ENCODE measurements at places on chromosomes 16 and 17.
A peak's percentile ranks its signal among the peaks of the same experiment; 100 is the strongest.

DNA sequence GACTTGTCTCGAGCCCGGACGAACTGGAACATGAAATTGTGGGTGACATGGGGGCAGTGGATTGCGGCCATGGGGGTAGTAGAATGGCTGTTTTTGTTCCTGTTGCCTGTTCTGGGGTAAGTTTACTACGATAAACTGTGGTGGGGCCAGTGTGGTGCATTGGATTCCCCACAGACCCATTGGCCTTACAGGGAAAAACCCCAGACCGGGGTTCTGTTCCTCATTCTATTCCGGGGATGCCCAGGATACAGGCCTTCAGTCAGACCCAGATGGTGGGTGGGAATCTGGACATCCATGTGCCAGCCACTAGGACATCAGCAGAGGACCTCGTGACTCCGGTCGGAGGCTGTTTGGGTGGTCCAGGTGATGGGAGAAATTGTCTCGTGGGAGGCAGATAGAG lies 88.1 kb downstream of the ABCC1 start:
- no peak for DNase-seq

DNA sequence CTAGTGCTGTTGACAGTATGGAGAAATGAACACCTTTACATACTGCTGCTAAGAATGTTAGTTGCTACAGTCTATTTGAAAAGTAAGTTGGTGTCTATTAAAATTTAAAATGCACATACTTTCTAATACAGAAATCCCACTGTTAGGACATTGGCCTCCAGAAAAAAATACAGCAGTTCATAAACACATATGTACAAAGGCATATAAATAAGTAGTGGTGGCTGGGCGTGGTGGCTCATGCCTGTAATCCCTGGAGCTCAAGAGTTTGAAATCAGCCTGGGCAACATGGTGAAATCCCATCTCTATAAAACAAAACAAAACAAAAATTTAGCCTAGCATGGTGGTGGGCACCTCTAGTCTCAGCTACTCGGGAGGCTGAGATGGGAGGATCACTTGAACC lies 13.1 kb downstream of the DCAF7 start:
- DNase-seq: no peak

DNA sequence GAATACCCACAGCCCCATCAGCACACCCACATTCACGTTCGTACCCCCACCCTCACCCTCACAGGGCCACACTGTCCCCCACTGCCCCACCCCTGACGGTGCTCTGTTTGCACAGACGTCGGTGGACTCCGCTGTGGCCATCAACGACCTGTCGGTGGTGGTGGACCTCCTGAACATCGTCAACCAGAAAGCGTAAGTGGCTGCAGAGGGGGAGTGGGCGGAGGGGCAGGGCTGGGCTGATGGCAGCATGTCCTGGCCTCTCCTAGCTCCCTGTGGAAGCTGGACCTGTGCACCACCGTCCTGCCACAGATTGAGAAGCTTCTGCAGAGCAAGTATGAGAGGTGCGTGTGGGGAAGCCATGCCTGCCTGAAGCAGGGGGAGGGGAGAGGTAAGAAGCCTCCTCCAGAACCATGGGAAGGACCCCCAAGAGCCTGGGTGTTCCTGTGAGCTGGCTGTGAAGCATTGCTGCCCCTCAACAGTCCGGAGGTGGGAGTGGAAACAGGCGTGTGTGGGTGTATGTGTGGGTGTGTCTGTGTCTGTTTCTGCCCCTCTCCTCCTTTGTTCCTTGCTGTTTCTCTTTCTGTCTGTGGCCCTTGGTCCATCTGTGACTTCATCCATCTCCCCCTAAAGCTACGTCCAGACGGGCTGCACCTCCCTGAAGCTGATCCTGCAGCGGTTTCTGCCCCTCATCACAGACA lies 20.3 kb downstream of the KATNB1 start:
- DNase-seq: no peak

GRCh38 chr17:49101054-49101534 lies 31.5 kb upstream of the B4GALNT2 start:
- peak; percentile 70 for DNase-seq

GRCh38 chr17:6011206-6011605 lies 59.0 kb upstream of the WSCD1 start:
- no peak for DNase-seq

DNA sequence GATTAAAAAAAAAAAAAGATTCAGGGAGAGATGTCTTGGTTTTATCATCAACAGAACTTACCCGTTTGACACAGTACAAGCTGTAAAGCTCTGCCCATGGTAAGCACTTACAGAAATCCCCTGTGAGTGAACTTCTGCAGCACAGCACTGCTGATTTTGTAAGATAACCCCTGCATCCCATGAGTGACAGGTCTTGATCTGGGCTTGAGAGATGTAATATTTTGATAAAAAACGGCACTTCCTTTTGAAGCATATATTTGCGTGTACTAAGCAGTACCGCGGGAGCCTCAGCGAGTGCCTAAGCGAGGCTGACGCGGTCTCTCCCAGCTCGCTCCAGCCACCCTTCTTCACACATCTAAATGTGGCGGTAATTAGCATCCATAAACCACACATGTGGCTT lies 50.5 kb downstream of the IKZF3 start:
- no peak for DNase-seq

- DNase-seq: no peak
Observed at GRCh38 chr17:36722903-36723263, 121.5 kb downstream of the MRM1 start.

DNA sequence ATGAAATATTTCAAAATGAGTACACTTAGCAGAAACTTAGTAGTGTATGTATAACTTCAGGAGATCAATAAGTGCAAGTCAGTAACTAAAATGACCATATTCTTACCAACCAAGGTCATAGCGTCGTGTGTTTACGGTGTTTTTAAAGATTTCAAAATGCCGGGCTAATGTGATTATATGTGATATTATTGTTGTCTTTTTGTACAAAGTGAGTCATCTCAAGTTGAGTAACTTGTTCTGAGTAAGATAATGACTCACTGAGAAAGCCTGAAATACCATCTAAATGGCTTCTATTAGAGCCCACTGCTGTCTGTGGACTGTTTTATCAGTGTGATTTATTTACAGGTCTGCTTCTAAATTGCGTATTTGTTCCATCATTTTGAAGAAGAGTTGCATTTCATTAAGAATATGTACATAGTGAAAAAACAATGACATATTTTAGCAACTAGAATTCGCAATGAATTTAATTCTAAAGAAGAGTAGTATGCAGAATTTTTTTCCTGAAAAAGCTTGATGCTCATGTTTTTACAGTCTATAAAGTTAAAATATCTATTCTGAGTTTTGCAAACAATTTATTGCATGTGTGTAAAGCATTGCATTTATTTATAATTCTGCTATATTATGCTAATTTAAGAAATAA lies 12.7 kb downstream of the KRT12 start:
- no peak for DNase-seq

DNA sequence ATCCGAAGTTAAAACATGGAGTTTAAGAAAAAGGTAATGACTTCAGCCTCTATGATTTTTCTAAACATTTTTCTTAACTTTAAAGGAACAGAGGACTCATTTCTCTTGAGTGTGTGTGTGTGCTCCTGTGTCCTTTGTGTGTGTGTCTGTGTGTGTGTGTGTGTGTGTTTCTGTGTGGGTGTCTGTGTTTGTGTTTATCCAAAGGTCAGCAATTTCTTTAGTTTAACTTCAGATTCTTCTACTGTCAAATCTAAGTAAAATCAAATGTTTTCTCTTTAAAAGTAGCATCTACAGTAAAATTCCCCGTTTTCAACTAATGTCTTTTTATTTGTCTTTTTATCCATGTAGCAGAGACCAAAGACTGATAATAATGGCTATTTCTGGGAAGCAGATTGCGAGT lies 31.8 kb downstream of the HSBP1 start:
- DNase-seq: no peak

- no peak for DNase-seq
Observed at GRCh38 chr16:56777001-56777400, 47.1 kb downstream of the NUP93 start.

GRCh38 chr16:82013139-82013538 lies 1.9 kb upstream of the SDR42E1 start:
- no peak for DNase-seq

- no peak for DNase-seq
Observed at GRCh38 chr17:59752446-59752845, 45.0 kb downstream of the VMP1 start.
